Frontal cortex (tissue), 4 donors: ENCODE measurements at places on chromosomes 3 and 15.

DNA sequence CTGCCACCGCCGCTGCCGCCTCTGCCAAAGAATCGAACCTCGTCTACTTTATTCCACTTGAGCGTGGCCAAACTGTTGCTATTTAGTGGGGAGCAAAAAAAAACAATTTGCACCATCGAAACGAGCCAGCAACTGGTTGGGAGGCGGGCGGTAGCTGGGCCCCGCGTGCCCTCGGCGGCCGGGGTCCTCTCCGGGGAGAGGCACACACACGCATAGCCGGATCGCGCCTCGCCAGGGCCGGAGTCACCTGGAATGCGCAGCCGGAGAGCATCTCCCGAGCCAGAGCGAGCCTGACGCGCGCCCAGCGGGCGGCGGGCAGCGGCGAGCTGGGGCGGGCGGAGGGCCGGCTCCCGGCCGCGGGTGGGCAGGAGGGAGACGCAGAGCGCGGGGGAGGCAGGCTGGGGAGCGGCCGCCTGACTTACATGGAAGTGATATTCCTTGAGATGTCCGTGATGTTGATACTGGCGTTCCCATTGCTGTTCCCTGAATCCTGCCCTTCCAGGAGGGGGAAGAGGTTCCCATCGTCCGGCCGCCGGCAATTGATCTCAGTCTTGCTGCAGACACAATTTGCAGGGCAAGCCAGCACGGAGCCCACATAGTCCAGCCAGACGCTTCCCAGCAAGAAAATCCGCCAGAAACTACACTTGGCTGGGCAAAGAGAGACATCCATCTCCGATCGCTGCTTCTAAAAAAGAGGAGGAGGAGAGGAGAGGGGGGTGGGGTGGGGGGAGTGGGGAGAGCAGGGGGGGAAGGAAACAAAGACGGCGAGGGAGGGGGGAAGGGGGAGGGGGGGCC is 858 bp downstream of the NTRK3 start:
- peak; percentile 59 for DNase-seq

GRCh38 chr3:16866571-16866970 is 18.2 kb upstream of the PLCL2 start:
- no peak for DNase-seq

GRCh38 chr3:150070271-150070670 is 99.6 kb upstream of the PFN2 start:
- DNase-seq, result no peak

GRCh38 chr15:90463381-90463780 is 66.3 kb upstream of the CRTC3 start:
- peak; percentile 44 for DNase-seq

GRCh38 chr3:109784285-109784684 is 446.9 kb upstream of the DPPA4 start:
- DNase-seq, result no peak

DNA sequence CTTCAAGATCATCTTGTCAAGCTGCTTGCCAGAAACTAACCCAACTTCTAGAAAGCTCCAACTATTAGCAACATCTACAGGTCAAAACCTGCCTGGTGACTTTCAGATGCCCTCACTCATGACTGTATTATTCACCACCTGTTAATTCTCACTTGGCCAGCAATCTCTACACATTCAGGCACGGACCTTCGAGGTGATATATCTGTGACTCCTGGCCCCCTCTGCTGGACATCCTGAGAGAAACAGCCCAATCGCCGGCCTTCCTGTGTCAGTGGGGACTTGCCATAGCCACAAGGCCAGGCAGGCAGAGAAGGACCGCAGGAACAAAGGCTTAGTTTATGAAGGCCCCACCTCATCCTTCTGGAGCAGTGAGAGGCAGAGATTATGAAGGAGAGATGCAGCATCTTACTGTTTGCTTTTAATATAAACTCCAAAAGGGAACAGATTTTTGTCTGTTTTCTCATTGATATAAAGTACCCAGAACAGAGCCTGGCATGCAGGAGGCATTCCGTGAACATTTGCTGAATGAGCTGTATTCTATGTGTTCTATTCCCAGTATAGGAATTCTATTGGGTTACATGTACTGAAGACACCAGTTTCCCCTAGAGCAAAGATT is 24.4 kb upstream of the OCA2 start:
- peak; percentile 72 for DNase-seq

GRCh38 chr15:33209575-33210481 is 15.3 kb upstream of the FMN1 start:
- no peak for DNase-seq

DNA sequence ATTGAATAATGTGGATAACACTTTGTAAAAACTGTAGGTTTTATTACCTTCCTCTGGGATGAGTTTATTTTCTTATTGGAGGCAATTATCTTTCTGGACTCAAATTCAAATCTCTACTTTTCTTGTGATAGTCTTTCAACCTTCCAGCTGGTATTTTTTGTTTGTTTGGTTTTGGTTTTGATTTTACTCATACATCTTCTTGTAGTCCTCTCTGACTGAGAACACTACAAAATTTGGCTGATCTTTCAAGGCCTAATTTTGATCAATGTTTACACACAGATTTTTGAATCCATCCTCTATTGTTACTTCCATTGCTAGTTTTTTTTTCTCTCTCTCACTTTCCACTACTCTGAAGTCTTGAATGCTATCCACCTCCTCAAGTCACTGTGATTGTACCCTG is 303.8 kb upstream of the NECTIN3 start:
- DNase-seq, result no peak

GRCh38 chr3:124577494-124578167 is 152.6 kb upstream of the UMPS start:
- no peak for DNase-seq

GRCh38 chr15:95916568-95916967 is 413.9 kb upstream of the NR2F2 start:
- no peak for DNase-seq

- DNase-seq, result no peak
Measured at GRCh38 chr15:71748293-71748718, 62.0 kb upstream of the NR2E3 start.

- no peak for DNase-seq
Measured at GRCh38 chr15:60392986-60393790, 4.6 kb downstream of the ANXA2 start.

GRCh38 chr15:94206463-94207167 is 24.7 kb upstream of the MCTP2 start:
- DNase-seq, result no peak

GRCh38 chr3:50380405-50381085 is 21.2 kb upstream of the TMEM115 start:
- DNase-seq, result no peak
